Lower leg skin (tissue), 4 donors: ENCODE measurements at places on chromosomes 3 and 15.

GRCh38 chr15:57947781-57948180 lies 117.7 kb downstream of the ALDH1A2 start:
- DNase-seq = no peak

DNA sequence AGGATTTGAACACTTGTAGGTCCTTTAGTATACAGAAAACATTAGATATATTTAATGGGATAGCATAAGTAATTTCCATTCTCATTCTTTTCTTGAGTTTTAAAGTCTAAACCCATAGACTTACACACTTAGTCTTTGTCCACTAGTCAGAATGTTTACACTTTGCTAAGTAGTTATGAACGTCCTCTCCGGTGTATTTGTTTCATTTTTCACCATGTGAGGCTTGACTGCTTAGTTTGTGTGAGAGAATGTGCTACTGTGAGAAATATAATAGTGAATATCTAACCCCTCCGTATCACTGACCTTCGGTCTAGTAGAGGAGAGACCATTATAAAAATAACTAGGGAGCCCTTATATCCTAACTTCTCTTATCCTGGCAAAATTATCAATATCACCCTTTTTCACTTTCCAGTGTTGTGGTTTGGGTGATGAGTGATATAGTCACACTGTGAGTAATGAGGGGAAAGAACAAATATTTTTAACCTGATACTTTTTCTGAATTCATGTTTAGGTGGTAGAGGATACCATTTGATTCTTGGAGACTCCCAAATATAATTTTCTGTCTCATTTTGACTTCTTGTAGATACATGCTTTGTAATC lies 122.4 kb downstream of the UBE2E2 start:
- DNase-seq = no peak

GRCh38 chr3:99434190-99434589 lies 204.2 kb upstream of the COL8A1 start:
- DNase-seq = no peak

- no peak for DNase-seq
These were observed 17.4 kb downstream of the LRIG1 start for GRCh38 chr3:66483409-66483906.

DNA sequence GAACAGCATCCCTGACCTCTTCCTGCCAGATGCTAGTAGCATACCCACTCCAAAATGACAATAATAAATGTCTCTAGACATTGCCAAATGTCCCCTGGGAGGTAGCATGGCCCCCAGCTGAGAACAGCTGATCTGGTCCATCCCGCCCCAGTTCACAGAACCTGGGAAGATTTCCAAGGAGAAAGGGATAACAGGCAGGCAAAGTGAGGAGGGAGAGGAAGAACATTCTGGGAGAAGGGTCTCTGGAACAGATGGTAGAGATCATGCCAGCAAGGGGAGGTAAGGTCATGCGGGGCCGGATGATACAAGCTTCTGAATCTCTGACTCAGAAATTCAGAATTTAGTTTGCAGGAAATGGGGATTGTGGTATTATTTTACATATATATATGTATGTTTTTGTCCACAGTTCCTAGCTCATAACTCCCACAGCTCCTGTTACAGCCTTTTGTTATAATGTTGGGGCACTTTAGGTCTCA lies 192.7 kb downstream of the SUCLG2 start:
- no peak for DNase-seq

- DNase-seq = no peak
These were observed 269.6 kb downstream of the ROBO2 start for GRCh38 chr3:77309460-77309859.

- DNase-seq = no peak
These were observed 12.2 kb upstream of the IDH2 start for GRCh38 chr15:90114451-90114901.
